Activated T-helper 17 cell treated with anti-CD3 and anti-CD28 coated beads, Interleukin-2, amount 50 U/mL, for 72 hours (primary cell): ENCODE measurements at places on chromosomes 2 and 18.
A peak's percentile ranks its signal among the peaks of the same experiment; 100 is the strongest.

- no peaks in the 10 kb centered on the region for H3K4me1 ChIP-seq
- no peaks in the 10 kb centered on the region for H3K27me3 ChIP-seq
- no peak overlapping the region for H3K4me3 ChIP-seq
- no peak for ATAC-seq
- no peaks in the 10 kb centered on the region for H3K36me3 ChIP-seq
- H3K27ac ChIP-seq = no peak overlapping the region
Observed at GRCh38 chr2:162490761-162491470, 147.0 kb downstream of the GCA start.

- H3K27me3 ChIP-seq = peaks cover 26% of the 10 kb centered on the region
- H3K27ac ChIP-seq = no peak overlapping the region
Observed at GRCh38 chr18:63844254-63844653, 43.3 kb upstream of the SERPINB2 start.

- no peaks in the 10 kb centered on the region for H3K36me3 ChIP-seq
- no peak for ATAC-seq
- no peaks in the 10 kb centered on the region for H3K4me1 ChIP-seq
- no peak overlapping the region for H3K4me3 ChIP-seq
Observed at GRCh38 chr18:923144-923866, 18.6 kb downstream of the ADCYAP1 start.

DNA sequence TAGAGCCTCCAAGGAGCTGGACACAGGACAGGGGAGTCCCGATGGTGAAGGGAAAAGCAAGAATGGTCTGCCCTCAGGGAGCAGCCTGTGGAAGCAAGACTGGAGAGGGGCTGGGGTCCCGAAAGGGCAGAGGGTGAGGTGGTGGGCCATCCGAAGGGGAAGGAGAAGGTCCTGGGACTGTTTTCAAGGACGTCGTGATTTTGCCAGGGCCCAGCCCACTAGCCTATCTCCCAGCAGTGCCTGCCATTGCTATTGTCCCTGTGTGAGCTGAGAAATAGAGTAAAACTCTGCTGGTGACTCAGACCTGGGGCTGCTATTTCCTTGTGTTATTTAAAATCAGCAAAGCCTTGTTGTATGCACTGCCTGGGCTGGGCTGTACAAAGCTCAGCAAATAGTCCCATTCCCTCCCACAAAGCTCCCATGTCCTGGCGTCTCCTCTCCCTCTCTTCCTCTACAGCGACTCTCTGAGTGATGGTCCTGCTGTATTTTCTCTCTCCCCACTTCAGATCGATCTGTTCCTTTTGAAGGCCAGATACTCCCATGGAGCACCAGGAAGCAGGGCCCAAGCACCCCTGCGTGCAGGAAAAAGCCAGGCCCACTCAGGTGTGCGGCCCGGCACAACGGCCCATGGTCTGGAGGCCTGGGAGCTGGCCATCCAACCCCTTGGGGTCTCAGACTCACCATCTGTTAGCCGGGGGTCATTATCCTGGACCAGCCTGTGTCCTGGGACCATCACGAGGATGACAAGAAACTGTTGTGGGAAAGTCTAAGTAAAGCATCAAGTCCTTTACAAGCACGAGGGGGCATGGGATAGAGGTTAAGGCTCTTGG is 65.0 kb upstream of the OTOF start:
- H3K4me1 ChIP-seq = no peaks in the 10 kb centered on the region
- ATAC-seq = no peak
- no peaks in the 10 kb centered on the region for H3K36me3 ChIP-seq
- no peak overlapping the region for H3K27ac ChIP-seq
- H3K27me3 ChIP-seq = peaks cover 4% of the 10 kb centered on the region

DNA sequence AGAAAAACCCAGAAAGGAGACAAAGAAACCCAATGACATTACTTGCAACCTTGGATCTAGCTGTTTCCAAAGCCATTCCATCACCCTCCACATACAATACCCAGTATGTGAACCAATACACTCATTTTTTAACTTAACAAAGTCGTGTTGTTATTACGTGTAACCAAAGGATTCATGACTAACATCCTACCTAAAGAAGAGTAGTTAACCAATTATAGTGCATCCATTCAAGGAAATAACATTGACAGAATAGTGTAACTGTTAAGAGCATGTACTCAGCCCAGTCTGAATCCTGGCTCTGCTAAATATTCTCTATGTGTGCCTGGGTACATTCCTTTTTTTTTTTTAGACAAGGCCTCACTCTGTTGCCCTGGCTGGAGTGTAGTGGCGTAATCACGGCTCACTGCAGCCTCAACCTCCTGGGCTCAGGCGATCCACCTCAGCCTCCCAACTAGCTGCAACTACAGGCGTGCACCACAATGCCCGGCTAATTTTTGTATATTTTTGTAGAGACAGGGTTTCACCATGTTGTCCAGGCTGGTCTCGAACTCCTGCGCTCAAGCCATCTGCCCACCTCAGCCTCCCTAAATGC is 9.9 kb downstream of the TLK1 start:
- no peaks in the 10 kb centered on the region for H3K27me3 ChIP-seq
- no peaks in the 10 kb centered on the region for H3K36me3 ChIP-seq
- peak overlapping the region; percentile 9 for H3K4me3 ChIP-seq
- H3K4me1 ChIP-seq = peaks cover 50% of the 10 kb centered on the region
- H3K27ac ChIP-seq = peak overlapping the region; percentile 17

DNA sequence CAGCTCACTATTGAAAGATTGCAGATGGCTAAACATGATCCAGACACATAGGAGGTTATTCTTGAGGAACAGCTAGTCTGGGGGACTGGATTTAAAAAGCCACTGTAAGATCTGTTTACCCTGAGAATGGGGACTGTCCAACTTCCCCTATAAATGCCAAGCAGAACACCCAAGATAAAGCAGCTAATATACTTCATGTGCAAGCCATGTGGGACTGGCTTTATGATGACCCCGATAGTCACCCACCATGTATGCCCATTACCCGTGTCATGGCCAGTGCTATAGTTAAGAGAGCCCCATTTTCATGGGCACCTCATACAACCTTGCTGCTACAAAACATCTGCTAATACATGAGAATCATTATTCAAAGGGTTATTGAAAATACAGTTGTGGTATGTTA is 16.0 kb downstream of the YPEL5 start:
- H3K27me3 ChIP-seq = no peaks in the 10 kb centered on the region
- no peak overlapping the region for H3K4me3 ChIP-seq
- peaks cover under 1% of the 10 kb centered on the region for H3K4me1 ChIP-seq
- ATAC-seq = no peak
- peaks cover 43% of the 10 kb centered on the region for H3K36me3 ChIP-seq
- H3K27ac ChIP-seq = peak overlapping the region; percentile 38

DNA sequence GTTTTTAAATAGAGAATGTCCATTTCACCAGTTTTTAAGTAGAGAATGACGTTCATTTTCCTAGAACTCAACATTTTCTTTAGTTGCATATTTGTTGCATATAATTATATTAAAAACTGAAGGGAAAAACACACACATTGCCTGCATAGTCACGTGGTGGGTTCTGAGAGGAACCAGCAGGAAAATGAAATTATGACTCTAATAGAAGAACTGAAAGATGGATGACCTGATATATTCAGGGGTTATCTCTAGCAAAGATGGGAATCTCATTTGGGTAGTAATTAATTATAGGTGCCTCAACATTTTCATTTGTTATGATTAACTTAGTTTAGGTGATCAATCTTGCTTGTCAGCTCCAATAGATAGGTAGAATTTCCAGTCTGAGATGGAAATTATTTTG is 288.3 kb downstream of the TRIB2 start:
- no peaks in the 10 kb centered on the region for H3K36me3 ChIP-seq
- peaks cover 5% of the 10 kb centered on the region for H3K27me3 ChIP-seq
- H3K27ac ChIP-seq = no peak overlapping the region
- no peak overlapping the region for H3K4me3 ChIP-seq
- no peak for ATAC-seq

- peaks cover 5% of the 10 kb centered on the region for H3K27me3 ChIP-seq
- no peaks in the 10 kb centered on the region for H3K36me3 ChIP-seq
- no peak for ATAC-seq
- H3K4me3 ChIP-seq = no peak overlapping the region
Observed at GRCh38 chr2:71932780-71933466, 214.7 kb downstream of the CYP26B1 start.

GRCh38 chr18:35227254-35227653 is 13.6 kb upstream of the ZNF397 start:
- H3K4me1 ChIP-seq = peaks cover 4% of the 10 kb centered on the region
- H3K4me3 ChIP-seq = no peak overlapping the region
- ATAC-seq = peak; percentile 39
- H3K36me3 ChIP-seq = no peaks in the 10 kb centered on the region

DNA sequence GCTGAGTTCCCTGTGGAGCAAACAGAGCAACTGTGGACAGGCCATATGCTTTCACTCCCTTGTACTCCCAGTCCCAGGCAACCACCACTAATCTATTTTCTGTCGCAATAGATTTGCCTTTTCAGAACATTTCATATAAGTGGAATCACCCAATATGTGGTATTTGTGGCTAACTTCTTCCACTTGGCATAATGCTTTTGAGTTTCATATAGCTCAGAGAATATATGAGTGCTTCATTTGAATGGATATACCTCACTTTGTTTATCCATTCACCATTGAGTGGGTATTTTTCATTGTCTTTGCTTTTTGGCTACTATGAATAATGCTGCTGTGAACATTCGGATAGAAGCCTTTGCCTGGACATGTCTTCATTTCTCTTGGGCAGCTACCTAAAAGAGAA is 151.9 kb downstream of the CERS6 start:
- H3K27me3 ChIP-seq = no peaks in the 10 kb centered on the region
- H3K4me3 ChIP-seq = no peak overlapping the region
- peak; percentile 18 for ATAC-seq
- H3K4me1 ChIP-seq = no peaks in the 10 kb centered on the region
- no peaks in the 10 kb centered on the region for H3K36me3 ChIP-seq

GRCh38 chr18:46439037-46439436 is 218.0 kb downstream of the LOXHD1 start:
- no peak overlapping the region for H3K27ac ChIP-seq
- no peaks in the 10 kb centered on the region for H3K4me1 ChIP-seq
- no peak overlapping the region for H3K4me3 ChIP-seq
- no peaks in the 10 kb centered on the region for H3K36me3 ChIP-seq
- no peak for ATAC-seq
- H3K27me3 ChIP-seq = peaks cover 5% of the 10 kb centered on the region

- no peak within 1 kb of the TSS for H3K4me3 ChIP-seq
- no peaks in the 10 kb centered on the region for H3K4me1 ChIP-seq
- H3K27me3 ChIP-seq = no peaks in the 10 kb centered on the region
- H3K27ac ChIP-seq = no peak within 1 kb of the TSS
Observed at GRCh38 chr2:166494140-166494624, at the start of gene SCN7A. TSS of gene SCN7A (minus strand) at chr2:166494249. CDS start at chr2:166477696, 16,553 bp downstream.

GRCh38 chr2:235461763-235462414 is 32.0 kb upstream of the AGAP1 start:
- H3K27ac ChIP-seq = no peak overlapping the region
- ATAC-seq = no peak
- H3K4me1 ChIP-seq = no peaks in the 10 kb centered on the region
- H3K36me3 ChIP-seq = no peaks in the 10 kb centered on the region

GRCh38 chr2:37284381-37284780 is 40.3 kb downstream of the PRKD3 start:
- peaks cover 75% of the 10 kb centered on the region for H3K36me3 ChIP-seq
- H3K27ac ChIP-seq = no peak overlapping the region
- H3K4me1 ChIP-seq = no peaks in the 10 kb centered on the region
- ATAC-seq = no peak

DNA sequence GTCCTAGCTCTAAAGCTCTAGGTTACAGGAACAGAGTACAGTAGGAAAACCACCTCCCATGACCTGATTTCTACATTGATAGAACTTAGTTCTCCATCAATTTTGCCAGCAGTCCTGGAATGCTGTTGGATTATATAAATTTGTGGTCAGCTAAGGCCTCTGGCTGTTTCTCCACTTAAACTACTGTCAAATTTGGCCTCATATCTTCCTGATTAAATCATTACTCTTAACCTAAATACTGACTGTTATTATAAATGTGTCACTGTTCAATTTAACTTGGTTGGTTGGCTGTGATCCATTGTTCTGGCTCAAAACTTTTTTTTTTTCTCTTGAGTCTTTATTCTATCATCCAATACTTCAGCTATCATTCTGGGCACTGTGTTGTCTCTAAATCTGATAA is 71.2 kb downstream of the TGFA start:
- H3K27me3 ChIP-seq = no peaks in the 10 kb centered on the region
- H3K4me1 ChIP-seq = no peaks in the 10 kb centered on the region
- H3K4me3 ChIP-seq = no peak overlapping the region
- no peak overlapping the region for H3K27ac ChIP-seq
- no peaks in the 10 kb centered on the region for H3K36me3 ChIP-seq

GRCh38 chr2:147845411-147845971 is 662 bp downstream of the ACVR2A start:
- H3K4me3 ChIP-seq = peak overlapping the region; percentile 88
- ATAC-seq = peak; percentile 68
- peaks cover 12% of the 10 kb centered on the region for H3K36me3 ChIP-seq
- peaks cover 4% of the 10 kb centered on the region for H3K27me3 ChIP-seq

DNA sequence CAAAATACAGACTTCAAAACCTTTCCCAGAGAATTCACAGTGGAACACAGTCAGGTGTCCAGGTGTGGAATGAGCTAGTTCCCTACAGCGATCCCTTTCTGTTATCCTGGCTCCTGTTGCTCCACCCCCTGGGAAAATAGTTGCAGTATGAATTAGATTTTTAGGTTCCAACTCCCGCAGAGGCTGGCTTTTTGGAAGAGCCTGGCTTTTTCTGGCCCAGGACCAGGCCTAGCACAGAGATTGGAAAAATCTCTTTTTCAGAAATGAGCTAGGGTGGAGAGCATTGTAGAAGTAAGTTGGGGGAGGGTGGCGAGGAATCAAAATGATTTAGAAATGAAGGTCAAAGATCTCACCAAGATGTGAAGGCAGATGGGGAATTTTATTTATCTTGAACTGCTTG is 27.1 kb downstream of the COL5A2 start:
- no peak overlapping the region for H3K27ac ChIP-seq
- H3K36me3 ChIP-seq = no peaks in the 10 kb centered on the region
- no peak overlapping the region for H3K4me3 ChIP-seq
- H3K4me1 ChIP-seq = no peaks in the 10 kb centered on the region
- H3K27me3 ChIP-seq = no peaks in the 10 kb centered on the region

DNA sequence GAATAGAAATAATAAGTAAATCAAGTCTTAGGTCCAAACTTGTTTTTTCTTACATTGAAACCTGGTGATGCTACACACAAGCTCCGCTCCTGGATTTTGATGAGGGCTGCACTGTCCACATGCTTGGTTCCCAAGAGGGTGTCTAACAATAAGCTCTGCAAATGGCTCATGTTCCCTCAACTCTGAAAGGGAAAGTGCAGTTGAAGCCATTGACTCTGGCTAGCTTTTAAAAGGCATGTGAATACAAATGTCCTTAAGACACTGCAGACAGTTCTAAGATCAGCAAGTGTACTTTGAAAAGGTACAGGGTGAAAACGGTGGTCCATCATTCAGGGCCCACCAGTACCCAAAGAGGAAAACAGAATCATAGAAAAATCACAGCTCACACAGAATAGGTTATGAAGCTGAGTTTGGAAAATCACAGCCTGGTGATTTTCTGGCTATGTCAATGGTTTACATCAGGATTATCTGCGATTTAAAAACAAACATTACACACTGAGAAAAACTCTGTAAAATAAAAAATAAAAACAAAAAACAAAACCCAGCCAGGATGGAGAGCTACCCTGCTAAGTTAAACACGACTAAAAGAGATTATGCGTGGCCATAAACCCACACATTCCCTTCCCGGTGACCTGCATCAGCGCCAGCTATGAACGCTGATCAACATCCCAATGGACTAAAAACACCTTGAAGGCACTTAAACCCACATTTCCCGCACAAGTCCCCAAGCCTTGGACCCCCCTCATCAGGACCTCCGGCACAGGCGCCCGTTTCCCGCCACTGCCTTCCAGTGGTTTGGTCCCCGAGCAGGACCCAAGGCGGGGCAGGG is 554 bp downstream of the PFN4 start:
- no peak for ATAC-seq
- H3K27me3 ChIP-seq = no peaks in the 10 kb centered on the region
- H3K4me3 ChIP-seq = peak overlapping the region; percentile 81

GRCh38 chr2:15176604-15177003 is 384.5 kb downstream of the NBAS start:
- no peaks in the 10 kb centered on the region for H3K27me3 ChIP-seq
- peaks cover 28% of the 10 kb centered on the region for H3K4me1 ChIP-seq
- peak overlapping the region; percentile 69 for H3K4me3 ChIP-seq
- H3K36me3 ChIP-seq = peaks cover 40% of the 10 kb centered on the region
- no peak for ATAC-seq
